ENCODE measurements at places on chromosomes 7 and 10.

GRCh38 chr10:70052462-70053217 is at the start of gene MACROH2A2:
Gene MACROH2A2 (plus strand): TSS chr10:70052846. CDS start chr10:70075659, 22,813 bp downstream.
- H3K4me3 ChIP-seq: peak within 1 kb of the TSS; percentile 95
- DNase-seq: peak; percentile 69
- H3K4me1 ChIP-seq: peaks cover 43% of the 10 kb centered on the region
- peak within 1 kb of the TSS; percentile 98 for H3K27ac ChIP-seq
- H3K36me3 ChIP-seq: no peaks in the 10 kb centered on the region

- H3K36me3 ChIP-seq: no peaks in the 10 kb centered on the region
- H3K4me3 ChIP-seq: no peak overlapping the region
- peaks cover 5% of the 10 kb centered on the region for H3K4me1 ChIP-seq
- no peaks in the 10 kb centered on the region for H3K27me3 ChIP-seq
- DNase-seq: no peak
These were observed 718.2 kb upstream of the PCDH15 start for GRCh38 chr10:55519264-55519663.

GRCh38 chr10:127055263-127055662 is 141.1 kb downstream of the INSYN2A start:
- no peaks in the 10 kb centered on the region for H3K27me3 ChIP-seq
- H3K4me3 ChIP-seq: no peak overlapping the region
- H3K4me1 ChIP-seq: peaks cover 15% of the 10 kb centered on the region
- peaks cover 49% of the 10 kb centered on the region for H3K36me3 ChIP-seq
- DNase-seq: no peak

DNA sequence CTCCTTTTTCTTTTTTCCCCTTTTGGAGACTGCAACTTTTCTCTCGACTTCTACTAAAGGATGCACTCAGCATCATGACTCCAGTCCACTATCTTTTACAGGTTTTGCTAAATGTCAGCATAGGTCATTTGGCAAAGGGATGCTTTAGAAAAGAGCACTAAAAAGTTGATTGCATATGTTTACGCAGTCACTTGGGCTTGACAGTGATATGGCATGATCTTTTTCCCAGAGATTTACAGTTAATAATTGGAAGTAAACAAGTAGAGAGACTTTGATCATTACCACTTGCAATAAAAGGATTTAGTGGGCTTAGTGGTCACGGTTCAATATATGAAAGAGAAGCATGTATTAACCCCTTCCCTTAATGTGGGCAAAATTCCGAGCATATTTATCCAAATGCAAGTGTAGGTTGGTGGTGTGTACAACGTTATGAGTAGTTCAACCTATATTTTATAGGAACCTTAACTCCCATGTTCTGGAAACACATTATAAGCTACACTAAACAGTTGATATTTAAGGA is 1.8 kb downstream of the BMI1 start:
- H3K4me1 ChIP-seq: peaks cover 50% of the 10 kb centered on the region
- no peak for DNase-seq
- H3K27ac ChIP-seq: peak overlapping the region; percentile 84
- peaks cover 73% of the 10 kb centered on the region for H3K27me3 ChIP-seq
- H3K4me3 ChIP-seq: peak overlapping the region; percentile 96
- peaks cover 11% of the 10 kb centered on the region for H3K36me3 ChIP-seq

DNA sequence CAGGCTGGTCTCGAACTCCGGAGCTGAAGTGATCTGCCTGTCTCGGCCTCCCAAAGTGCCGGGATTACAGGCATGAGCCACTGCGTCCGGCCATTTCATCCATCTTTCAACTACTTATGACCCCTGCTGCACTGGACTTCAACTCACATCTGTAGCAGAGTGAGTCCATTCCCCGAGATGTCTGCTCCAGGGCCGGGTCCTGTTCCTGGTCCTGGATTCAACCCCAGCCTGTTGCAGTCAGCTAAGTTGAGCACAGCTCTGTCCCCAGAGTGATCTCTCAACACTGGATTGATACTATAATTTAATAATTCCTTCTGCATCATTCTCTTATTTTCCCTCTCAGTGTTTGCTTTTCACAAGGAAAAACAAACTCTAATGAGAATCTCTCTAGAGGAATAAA is 25.8 kb downstream of the PRTFDC1 start:
- DNase-seq: no peak
- no peak overlapping the region for H3K27ac ChIP-seq
- H3K36me3 ChIP-seq: peaks cover 34% of the 10 kb centered on the region
- H3K4me3 ChIP-seq: no peak overlapping the region
- no peaks in the 10 kb centered on the region for H3K27me3 ChIP-seq
- peaks cover 14% of the 10 kb centered on the region for H3K4me1 ChIP-seq

- H3K27ac ChIP-seq: no peak overlapping the region
- H3K36me3 ChIP-seq: peaks cover 4% of the 10 kb centered on the region
- H3K4me1 ChIP-seq: peaks cover 4% of the 10 kb centered on the region
- H3K4me3 ChIP-seq: no peak overlapping the region
These were observed 77.5 kb upstream of the GTF2I start for GRCh38 chr7:74579800-74580685.

GRCh38 chr10:74827045-74827441 is 643 bp downstream of the KAT6B start:
- H3K27ac ChIP-seq: no peak overlapping the region
- peaks cover 5% of the 10 kb centered on the region for H3K27me3 ChIP-seq
- peaks cover 12% of the 10 kb centered on the region for H3K36me3 ChIP-seq
- peak overlapping the region; percentile 100 for H3K4me3 ChIP-seq
- H3K4me1 ChIP-seq: peaks cover 56% of the 10 kb centered on the region

- H3K27ac ChIP-seq: no peak overlapping the region
- no peaks in the 10 kb centered on the region for H3K36me3 ChIP-seq
- H3K4me3 ChIP-seq: no peak overlapping the region
- peaks cover 2% of the 10 kb centered on the region for H3K27me3 ChIP-seq
- DNase-seq: no peak
- H3K4me1 ChIP-seq: no peaks in the 10 kb centered on the region
These were observed 88.5 kb downstream of the IPMK start for GRCh38 chr10:58179238-58179637.

GRCh38 chr10:12808014-12808613 is 193.4 kb downstream of the CCDC3 start:
- H3K36me3 ChIP-seq: peaks cover under 1% of the 10 kb centered on the region
- no peaks in the 10 kb centered on the region for H3K4me1 ChIP-seq
- no peak overlapping the region for H3K27ac ChIP-seq
- H3K27me3 ChIP-seq: no peaks in the 10 kb centered on the region
- no peak for DNase-seq

DNA sequence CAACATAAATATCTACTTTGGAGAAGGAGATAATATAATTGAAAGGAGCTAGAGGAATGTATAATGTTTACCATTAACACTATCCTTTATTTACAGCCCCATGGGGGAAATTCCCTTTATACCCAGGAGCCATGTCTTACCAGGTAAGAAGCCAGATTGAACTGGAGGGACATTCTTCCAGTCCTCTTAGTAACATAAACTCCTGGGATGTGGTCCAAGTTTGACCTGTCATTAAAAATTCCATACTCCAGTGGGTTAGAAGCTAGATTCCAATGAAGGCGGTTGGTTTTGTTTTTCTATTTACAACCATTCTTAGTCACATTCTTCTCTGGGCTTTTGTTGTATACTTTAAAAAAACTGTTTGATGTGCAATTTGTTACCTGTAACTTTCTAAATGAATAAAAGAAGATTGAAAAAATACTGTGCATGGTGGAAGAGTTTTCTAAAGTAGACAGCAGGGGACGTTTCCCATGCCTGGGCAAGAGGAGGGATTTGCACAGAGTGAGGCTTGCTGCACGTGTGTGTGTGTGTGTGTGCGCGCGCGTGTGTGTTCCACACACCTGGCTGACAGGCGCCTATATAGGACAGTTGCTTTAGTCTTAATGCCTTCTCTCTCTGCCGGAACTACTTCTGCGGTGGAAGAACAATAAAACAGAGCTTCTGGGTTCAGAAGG is 2.0 kb downstream of the PLCE1 start:
- peaks cover 24% of the 10 kb centered on the region for H3K27me3 ChIP-seq
- DNase-seq: no peak
- H3K27ac ChIP-seq: no peak overlapping the region
- peak overlapping the region; percentile 86 for H3K4me3 ChIP-seq

- no peak overlapping the region for H3K27ac ChIP-seq
- peaks cover 7% of the 10 kb centered on the region for H3K27me3 ChIP-seq
- H3K4me3 ChIP-seq: no peak overlapping the region
- DNase-seq: no peak
- no peaks in the 10 kb centered on the region for H3K36me3 ChIP-seq
- H3K4me1 ChIP-seq: no peaks in the 10 kb centered on the region
These were observed 30.2 kb downstream of the ADRA2A start for GRCh38 chr10:111107023-111107422.

GRCh38 chr7:17680943-17681351 is 259.3 kb downstream of the SNX13 start:
- H3K27me3 ChIP-seq: no peaks in the 10 kb centered on the region
- no peaks in the 10 kb centered on the region for H3K36me3 ChIP-seq
- peaks cover 18% of the 10 kb centered on the region for H3K4me1 ChIP-seq
- no peak overlapping the region for H3K4me3 ChIP-seq
- no peak for DNase-seq

DNA sequence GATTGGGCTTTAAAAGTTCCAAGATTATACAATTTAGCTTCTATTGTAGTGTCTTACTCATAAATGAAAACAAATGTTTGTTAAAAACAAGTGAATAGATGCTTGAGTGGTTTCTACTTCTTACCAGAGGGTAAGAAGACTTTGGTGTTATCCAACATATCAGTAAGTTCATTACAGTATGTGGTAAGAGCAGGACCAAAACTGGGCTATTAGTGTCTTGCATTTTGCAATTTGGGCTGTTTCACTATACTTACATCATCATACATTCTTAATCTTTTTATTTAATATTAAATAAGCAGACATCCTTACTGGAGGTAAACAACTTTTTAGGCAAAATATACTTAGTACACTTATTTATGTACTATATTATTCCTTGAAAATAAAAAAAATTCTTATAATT is 248.4 kb upstream of the HGF start:
- no peak for DNase-seq
- no peak overlapping the region for H3K27ac ChIP-seq
- no peaks in the 10 kb centered on the region for H3K36me3 ChIP-seq
- no peaks in the 10 kb centered on the region for H3K4me1 ChIP-seq
- no peak overlapping the region for H3K4me3 ChIP-seq

- H3K4me3 ChIP-seq: peak overlapping the region; percentile 96
- DNase-seq: no peak
- H3K36me3 ChIP-seq: peaks cover 6% of the 10 kb centered on the region
These were observed 1.5 kb upstream of the WDR37 start for GRCh38 chr10:1054684-1055083.

DNA sequence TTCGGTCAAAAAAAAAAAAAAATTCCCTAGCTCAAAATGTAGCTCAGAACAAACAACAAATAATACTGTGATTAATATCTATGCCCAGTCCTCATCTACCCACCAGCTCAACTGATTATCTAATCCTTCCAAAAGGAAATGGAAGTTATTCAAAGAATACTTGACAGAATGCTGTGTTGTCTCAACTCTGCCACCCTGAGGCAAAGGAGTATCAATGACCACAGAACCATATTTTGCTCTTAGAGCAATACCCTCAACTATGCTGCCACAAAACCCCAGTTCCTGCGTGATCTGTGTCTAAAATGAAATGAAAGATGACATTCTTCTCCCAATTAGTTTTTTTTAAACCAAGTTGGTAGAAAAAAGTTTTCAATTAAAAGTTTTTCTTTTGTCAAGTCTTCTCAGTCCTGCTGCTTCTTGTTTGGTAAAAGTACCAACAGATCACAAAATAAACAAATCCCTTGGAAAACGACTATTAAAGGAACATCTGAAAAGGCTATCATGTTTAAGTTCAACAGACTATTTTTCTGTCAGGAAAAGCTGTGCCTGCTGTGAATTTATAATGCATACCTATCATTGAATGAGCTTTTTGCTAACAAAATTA is 21.6 kb downstream of the RBM28 start:
- no peak for DNase-seq
- H3K4me3 ChIP-seq: no peak overlapping the region
- no peaks in the 10 kb centered on the region for H3K27me3 ChIP-seq
- no peak overlapping the region for H3K27ac ChIP-seq
- no peaks in the 10 kb centered on the region for H3K4me1 ChIP-seq

DNA sequence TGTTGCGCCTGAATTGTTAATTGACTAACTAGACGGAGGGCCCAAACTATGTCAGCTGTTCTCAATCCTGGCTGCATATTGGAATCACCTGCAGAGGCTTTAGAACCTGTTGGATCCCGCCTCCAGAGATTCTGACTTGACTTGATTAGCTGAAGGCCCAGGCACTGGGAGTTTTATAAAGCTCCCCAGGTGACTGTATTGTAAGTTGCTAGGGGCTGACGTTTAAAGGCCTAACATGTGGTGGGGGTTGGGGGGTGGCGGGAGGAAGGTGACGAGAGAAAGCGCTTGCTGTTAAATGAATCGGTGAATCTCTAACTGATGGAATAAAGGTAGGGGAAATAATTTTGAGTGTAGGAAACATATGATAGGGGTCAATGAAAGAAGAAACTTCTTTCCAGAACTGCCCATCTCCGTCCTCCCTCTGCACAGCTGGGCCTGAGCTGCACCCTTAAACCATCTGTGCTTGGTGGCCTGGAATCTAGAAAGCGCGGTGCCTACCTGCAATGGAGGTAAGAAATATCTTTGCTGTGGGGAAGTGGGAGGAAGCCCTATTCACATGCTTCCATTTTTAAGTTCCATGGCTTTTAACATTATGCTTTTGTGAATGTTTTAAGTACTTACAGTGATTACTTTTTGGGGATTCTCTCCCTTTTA is 225.0 kb upstream of the FAM3C start:
- H3K4me3 ChIP-seq: no peak overlapping the region
- H3K36me3 ChIP-seq: no peaks in the 10 kb centered on the region
- H3K27me3 ChIP-seq: no peaks in the 10 kb centered on the region
- peaks cover 31% of the 10 kb centered on the region for H3K4me1 ChIP-seq
- H3K27ac ChIP-seq: no peak overlapping the region
- no peak for DNase-seq

DNA sequence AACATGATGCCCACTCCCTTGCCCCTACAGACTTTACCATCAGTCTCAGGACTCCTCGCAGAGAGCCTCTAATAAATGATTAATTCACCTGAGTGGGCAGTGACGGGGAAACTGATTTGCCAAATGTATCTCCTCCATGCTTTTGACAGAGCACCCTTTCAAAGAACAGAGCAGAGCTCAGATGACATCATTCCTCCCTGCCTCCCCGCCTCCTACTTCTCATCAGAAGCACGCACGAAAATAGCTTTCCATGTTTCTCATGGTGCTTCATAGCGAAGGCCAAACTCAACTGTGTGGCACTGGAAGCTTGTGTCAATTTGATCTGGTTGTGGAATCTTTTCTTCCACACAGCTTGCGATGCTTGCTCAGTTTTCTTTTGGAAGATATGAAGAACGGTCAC is 442.5 kb downstream of the RPS24 start:
- no peaks in the 10 kb centered on the region for H3K27me3 ChIP-seq
- H3K4me1 ChIP-seq: peaks cover 50% of the 10 kb centered on the region
- no peak overlapping the region for H3K4me3 ChIP-seq

Measured in neural crest cell (in vitro differentiated cells).